C1 segment of cervical spinal cord (tissue), 14 donors: ENCODE measurements at places on chromosomes 6 and 20.

DNA sequence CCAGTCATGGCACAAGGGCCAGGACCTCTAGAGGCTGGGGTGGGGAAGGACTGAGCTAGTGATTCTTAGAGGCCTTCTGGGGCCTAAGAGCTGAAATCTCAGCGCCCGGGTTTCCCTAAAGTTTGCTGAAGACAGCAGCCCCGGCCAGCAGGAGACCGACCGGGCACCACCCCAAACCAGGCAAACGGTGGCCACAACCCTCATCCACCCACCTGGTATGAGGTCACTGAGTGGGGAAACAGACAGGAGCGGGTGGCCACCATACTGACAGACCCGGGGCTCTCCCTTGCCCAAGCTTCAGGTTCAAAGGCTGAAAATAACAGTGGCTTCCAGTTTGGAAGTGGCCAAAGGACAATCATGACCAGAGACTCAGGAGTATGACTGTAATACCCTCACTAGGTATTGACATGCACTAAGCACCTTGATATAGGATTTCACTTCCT is 35.0 kb upstream of the ID1 start:
- DNase-seq: peak; percentile 52

DNA sequence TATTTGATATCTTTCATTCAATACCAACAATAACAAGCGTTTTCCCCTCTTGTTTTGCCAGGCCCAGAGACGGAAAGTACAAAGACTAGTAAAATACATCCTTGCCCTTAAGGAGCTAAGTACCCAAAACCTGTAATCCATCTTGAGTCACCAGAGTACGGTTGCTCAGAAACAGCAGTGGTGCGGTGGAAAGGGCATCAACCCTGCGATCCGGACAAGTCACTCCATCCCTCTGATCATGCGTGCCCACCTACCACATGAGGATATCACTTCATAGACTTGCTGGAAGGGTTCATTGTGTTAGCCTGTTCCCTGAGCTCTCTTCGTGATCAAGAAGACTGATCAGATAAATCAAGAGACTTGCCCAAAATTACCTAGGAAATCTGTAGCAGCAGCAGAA is 1.9 kb downstream of the TOMM34 start:
- DNase-seq: no peak

DNA sequence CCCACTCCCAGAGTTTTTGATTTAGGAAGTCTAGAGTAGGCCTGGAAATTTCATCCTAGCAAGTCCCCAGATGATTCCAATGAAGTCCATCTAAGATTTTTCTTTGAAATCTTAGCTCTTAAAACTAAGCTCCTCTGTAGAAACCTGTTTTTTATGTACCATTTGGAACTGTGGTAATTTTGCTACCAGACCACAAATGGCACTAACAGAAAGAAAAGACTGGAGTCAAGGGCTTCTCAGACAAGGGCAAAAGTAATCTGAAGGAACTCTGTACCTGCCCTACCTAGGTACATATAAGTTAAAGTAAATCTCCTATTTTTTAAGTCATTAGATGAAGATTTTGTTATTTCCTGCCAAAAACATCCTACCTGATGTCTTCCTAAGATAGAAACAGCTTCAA is 155.0 kb upstream of the HTR1E start:
- DNase-seq: no peak

GRCh38 chr6:81756690-81757089 is 4.2 kb upstream of the TENT5A start:
- DNase-seq: no peak

DNA sequence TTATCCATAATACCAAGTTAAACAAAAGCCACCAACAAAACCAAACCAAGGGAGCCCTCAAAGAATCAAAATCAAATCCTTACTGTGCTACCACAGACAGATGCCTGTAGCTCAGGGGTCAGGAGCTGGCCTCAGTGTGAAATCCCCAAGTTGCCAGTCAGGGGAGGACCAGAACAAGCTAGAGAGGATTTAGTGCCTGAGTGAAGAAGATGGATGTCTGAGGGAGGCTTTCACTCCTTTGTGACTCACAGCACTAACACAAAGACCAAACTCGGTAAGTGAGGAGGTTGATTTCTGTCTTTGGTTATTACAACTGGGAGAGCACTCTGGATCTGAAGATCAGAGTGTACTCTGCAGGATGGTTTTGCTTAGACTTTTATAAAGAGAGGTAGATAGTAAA is 189.9 kb upstream of the ZNF184 start:
- DNase-seq: no peak

DNA sequence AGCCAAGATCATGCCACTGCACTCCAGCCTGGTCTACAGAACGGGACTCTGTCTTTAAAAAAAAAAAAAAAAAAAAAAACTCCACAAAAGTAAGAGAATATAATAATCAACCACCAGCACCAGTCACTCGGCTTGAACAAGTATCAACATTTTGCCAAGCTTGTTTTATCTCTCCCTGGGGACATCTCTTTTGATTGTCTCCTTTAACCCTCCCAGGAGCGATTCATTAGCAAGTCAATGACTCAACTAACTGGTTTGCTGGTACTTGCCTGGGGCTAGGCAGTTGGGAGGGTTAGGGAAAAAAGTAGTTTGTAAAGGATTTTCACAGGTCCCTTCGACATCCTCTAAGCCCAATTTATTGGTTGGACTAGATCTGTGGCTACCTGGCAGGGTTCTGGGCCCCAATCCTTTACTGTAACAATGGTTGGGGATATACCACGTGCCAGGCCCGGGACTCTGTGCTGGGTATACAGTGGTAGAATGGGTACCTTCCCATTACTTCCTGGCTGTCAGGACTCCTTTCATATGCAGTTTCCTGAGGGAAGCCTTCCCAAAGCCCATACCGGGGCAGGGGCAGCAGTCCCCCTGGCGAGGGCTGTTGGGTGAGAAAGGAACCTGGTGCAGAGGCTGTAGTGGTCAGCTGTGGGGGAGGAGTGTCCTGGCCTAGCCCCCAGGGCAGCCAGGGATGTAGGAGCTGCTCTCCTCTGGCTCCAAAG is 12.2 kb downstream of the TGIF2 start:
- no peak for DNase-seq

DNA sequence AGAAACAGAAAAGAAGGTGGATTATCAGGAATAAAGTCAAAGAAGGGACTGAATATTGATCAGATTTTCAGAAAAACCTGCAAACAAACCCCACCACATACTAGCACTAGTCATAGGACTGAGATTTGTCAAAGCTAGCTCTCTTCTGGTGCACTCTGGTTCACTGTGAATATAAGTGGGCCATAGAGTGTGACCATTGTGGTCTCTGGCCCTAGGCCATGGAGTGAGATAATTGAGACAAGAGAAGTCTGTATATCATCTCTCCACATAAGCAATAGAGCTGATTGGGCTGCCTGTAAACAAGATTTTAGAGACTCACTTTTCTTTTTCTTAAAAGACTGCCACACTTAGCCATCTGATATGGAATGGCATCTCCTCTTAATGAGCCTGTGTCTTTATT is 247.2 kb downstream of the LAMA2 start:
- no peak for DNase-seq
